ENCODE measurements at places on chromosomes 13 and 19.

- DNase-seq = no peak
- H3K4me1 ChIP-seq = peaks cover 24% of the 10 kb centered on the region
- H3K27ac ChIP-seq = no peak overlapping the region
- peaks cover 42% of the 10 kb centered on the region for H3K27me3 ChIP-seq
Observed at GRCh38 chr19:53908106-53908934, 758 bp upstream of the CACNG7 start.

DNA sequence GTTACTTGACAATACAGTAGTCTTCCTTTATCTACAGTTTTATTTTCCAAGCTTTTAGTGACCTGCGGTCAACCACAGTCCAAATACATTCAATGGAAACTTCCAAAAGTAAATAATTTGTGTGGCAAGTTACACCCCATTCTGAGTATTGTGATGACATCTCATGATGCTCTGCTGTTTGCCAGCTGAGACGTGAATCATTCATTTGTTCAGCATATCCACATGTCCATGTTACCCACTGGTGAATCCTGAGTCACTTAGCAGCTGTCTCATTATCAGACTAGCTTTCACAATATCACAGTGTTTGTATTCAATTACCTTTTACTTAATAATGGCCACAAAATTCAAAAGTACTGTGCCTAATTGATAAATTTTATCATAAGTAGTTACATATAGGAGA is 179.8 kb downstream of the PRR20E start:
- no peak overlapping the region for H3K27ac ChIP-seq
- peaks cover 1% of the 10 kb centered on the region for H3K27me3 ChIP-seq
- DNase-seq = no peak

- H3K4me1 ChIP-seq = no peaks in the 10 kb centered on the region
- no peak for DNase-seq
- H3K36me3 ChIP-seq = no peaks in the 10 kb centered on the region
- no peak overlapping the region for H3K4me3 ChIP-seq
- H3K27ac ChIP-seq = no peak overlapping the region
Observed at GRCh38 chr19:19568802-19569756, 31.0 kb downstream of the CILP2 start.

DNA sequence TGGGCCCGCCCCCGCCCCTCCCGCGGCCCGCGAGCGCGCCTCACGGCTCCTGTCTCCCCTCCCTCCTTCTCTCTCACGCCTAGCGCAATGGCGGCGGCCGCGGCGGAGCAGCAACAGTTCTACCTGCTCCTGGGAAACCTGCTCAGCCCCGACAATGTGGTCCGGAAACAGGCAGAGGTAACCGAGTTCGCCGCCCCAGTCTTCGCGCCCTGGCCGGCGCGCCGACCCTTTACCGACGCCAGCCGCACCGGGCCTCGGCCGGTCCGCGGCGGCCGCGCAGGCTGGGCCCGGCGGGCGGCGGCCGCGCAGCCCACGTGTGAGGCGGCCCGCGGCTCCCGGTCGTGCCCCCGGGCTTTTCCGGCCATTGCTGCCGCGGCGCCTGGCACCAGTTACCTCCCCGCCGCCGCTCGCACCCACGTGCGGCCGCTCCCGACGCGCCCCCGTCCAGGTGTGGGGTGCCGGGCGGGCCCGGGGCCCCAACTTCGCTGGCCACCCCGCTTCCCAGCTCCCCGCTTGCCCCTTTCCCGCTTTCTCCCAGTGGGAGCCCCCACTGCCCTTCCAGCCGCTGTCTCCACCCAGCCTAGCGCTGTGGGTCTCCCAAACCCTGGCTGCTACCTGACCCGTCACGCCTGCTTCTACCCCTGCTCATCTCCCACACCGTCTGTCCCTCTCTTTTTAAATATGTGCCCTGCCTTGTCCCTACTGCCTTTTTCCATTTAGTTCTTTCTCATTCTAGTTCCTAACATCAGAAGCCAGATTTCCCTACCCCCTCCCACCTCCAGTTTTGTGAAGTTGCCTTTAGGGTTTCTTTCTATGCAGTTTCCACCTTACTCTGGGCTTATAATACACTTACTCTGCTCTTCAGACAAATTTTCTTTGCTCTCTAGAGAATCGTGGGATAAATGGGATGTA is 23.4 kb downstream of the IPO5 start:
- peak overlapping the region; percentile 89 for H3K27ac ChIP-seq
- peak overlapping the region; percentile 90 for H3K4me3 ChIP-seq
- H3K27me3 ChIP-seq = peaks cover 2% of the 10 kb centered on the region
- DNase-seq = no peak
- peaks cover 48% of the 10 kb centered on the region for H3K4me1 ChIP-seq

- H3K27ac ChIP-seq = no peak overlapping the region
- H3K4me1 ChIP-seq = no peaks in the 10 kb centered on the region
Observed at GRCh38 chr19:53600217-53600616, 31.6 kb upstream of the DPRX start.

DNA sequence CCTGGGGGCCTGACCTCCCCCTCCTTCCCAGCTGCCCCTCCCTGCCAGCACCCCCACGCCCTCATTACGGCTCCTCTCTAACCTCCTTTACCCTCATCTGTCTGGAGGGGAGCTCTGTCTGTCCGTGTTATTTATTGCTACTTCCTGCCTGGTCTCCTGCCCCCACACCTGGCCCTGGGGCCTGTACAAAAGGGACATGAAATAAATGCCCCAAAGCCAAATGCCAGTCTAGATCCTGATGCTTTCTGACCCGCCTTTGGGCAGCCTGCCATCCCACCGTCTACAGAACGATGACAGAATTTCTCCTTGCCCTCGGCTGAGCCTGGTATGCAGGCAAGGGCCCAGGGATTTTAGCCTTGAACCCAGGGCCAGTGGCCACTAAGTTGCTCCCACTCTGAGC is 15.4 kb upstream of the CD22 start:
- peaks cover under 1% of the 10 kb centered on the region for H3K4me1 ChIP-seq
- peaks cover 7% of the 10 kb centered on the region for H3K27me3 ChIP-seq
- H3K27ac ChIP-seq = no peak overlapping the region
- H3K36me3 ChIP-seq = no peaks in the 10 kb centered on the region
- H3K4me3 ChIP-seq = no peak overlapping the region
- DNase-seq = no peak

Data from immature natural killer cell (primary cell).